ENCODE measurements at places on chromosomes 2 and 18.

DNA sequence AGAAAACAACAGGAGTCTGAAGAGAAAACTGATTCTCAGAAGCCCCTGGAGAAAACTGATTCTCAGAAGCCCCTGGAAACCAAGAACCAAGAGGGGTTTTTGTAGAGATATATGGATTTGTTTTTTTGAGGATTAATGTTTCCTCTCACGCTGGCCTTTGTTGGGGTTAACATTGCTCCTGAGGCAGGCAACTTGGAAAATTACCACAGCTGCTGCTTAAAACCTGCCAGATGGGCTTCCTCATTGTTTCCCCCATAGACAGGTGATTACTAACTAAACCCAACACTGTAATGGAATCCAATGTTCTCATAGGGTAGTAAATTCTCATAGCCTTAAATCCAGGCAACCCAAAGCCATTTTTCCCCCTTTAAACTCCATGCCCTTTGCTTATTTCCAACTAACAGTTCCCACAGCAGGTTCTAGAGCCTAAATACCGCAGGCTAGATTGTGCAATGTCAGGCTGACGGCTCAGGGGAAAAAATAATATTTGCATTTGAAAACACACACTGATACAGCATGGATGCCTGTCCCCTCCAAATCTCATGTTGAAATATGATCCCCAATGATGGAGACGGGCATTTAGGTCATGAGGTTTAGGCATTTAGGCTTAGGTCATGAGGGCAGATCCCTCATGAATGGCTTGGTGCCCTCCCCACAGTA, 272.3 kb upstream of the PKDCC start:
- H3K36me3 ChIP-seq = no peaks in the 10 kb centered on the region
- H3K4me1 ChIP-seq = no peaks in the 10 kb centered on the region
- no peak overlapping the region for H3K4me3 ChIP-seq

- H3K27me3 ChIP-seq = no peaks in the 10 kb centered on the region
- DNase-seq = peak; percentile 78
- H3K36me3 ChIP-seq = no peaks in the 10 kb centered on the region
- peak overlapping the region; percentile 71 for H3K27ac ChIP-seq
- no peak overlapping the region for H3K4me3 ChIP-seq
These were observed 99.2 kb downstream of the SMAD7 start for GRCh38 chr18:48851599-48851960.

GRCh38 chr2:108454440-108454839, 5.4 kb downstream of the GCC2 start:
- H3K4me3 ChIP-seq = no peak overlapping the region
- H3K27ac ChIP-seq = no peak overlapping the region
- no peak for DNase-seq

DNA sequence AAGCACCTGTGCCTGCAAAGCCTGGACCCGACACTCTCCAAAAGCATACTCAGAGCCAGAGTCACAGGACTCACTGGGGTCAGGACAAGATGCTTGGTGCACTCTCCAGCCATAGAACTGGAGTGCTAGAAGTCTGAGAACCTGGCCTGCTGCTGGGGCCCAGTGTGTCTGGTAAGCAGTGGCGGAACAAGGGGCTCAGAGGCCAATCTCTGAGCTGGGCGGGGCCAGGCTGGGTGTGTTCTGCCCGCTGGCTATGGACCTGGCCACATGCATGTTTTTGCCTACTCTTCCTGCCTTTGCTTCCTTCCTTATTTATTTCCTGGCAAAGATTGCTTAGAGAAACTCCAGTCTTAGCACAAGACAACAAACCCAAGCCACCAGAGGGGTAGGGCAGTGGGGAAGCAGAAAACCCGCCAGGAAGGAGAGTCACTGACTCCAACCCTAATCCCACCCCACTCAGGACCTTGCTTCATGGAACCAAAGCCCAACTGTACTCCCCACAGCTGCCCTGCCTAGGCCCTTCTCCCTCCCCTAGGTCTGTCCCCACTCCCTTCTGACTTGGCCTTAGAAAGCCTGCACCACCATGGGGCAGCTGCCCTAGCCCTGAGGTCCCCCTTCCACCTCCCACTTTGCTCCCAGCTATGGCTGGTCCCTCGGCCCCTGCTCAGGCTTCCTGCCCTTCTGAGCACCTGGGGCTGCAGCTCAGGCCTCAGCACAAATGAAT, 315.5 kb downstream of the CELF4 start:
- no peak overlapping the region for H3K27ac ChIP-seq
- no peak overlapping the region for H3K4me3 ChIP-seq
- DNase-seq = peak; percentile 42
